Thyroid gland (tissue), 4 donors: ENCODE measurements at places on chromosomes 6 and 20. TPM values are rescaled to one million over a fixed set of nuclear protein-coding genes. Genes with fewer than 3 reads are reported as not detected.

DNA sequence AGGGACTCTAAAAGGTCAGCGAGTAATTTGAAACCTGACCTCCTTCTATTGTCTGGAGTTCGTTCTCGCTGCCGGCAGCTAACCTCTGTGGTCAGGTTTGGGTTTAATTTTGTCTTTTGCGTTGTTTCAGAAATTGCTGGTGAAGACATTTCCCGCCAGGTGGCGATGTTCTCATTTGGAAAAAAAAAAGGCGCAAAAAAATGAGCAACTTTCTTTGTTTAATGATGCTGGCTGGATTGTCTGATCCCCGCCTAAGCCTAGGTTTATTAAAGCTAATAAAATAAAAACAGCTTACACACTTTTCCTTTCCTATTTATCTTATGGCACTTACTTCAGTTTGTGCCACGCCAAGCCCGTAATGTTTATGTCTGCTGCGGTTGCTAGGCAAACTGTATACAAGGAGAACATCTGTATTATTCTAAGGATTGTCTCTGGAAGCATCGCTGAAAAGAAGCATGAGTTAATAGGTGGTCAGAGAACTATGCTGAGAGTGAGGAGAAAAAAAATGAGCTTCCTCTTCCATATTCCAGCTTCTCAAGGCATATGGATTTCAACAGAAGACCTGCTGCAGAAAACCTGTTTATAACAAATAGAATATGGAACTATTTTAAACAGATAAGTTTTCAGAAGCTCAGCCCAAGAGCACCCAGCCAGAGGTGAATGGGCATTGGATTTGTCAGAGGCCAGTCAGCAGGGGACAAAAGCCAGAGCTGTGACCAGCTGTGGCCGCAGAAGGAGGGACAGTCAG lies 205.7 kb downstream of the DOK5 start:
- DNase-seq: peak; percentile 4

- DNase-seq: no peak
These were observed 127.9 kb upstream of the ADGRF1 start for GRCh38 chr6:47169785-47170616.

Gene RPS10
- total RNA-seq: 2,078 TPM

Gene NFYA
- total RNA-seq: 40.3 TPM

GRCh38 chr6:46626228-46626909 lies 26.2 kb downstream of the CYP39A1 start:
- no peak for DNase-seq

DNA sequence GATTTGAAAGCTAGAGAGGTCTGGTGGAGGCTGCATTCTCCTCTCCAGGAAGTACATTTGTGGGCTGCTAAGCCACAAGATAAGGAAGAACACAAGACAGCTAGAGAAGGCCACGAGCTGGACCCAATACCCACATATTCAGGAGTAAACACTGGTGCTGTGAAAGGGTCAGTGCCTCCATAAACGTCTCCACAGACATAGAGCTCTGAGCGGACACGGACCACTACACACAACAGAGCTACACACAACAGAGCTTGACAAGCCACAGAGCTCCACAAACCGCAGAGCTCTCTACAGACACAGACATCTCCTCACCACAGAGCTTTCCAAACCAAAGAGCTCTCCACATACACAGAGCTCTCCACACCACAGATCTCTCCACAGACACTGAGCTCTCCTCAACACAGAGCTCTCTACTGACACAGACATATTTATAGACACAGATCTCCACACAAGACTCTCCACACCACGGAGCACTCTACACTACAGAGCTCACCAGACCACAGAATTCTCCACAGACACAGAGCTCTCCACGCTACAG lies 51.9 kb downstream of the ERMARD start:
- peak; percentile 20 for DNase-seq

Gene HMGCLL1
- total RNA-seq: 1.2 TPM

Gene AP5S1
- total RNA-seq: 46.3 TPM

DNA sequence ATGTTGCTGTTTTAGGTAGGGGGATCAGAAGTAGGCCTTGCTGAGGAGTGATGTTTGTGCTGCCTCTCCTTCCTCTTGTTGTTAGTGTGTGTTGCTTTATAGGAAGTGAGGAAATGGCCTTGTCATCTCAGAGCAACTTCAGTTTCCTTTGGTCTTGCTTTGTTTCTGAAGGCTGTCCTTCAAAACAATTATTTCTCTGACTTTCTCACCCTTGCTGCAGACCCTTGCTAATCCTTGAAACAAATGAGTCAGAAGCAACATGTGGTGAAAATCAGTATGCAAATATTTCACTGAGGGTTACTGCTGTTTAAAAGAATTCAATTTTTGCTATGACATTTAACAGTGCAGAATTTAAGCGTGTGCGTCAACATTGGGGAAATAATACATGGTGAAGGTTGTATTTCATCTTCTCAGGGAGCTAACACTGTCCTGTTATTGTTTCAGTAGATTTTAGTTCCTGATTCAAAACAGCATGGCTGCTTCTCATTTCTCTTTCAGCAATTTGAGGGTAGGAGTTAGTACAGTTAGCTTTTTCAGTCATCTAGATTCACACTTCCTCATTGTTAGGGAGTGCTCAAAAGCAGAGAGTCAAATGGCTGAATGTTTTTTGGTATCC lies 13.8 kb downstream of the RNF144B start:
- DNase-seq: no peak

Gene PKHD1
- 0.08 TPM for total RNA-seq

DNA sequence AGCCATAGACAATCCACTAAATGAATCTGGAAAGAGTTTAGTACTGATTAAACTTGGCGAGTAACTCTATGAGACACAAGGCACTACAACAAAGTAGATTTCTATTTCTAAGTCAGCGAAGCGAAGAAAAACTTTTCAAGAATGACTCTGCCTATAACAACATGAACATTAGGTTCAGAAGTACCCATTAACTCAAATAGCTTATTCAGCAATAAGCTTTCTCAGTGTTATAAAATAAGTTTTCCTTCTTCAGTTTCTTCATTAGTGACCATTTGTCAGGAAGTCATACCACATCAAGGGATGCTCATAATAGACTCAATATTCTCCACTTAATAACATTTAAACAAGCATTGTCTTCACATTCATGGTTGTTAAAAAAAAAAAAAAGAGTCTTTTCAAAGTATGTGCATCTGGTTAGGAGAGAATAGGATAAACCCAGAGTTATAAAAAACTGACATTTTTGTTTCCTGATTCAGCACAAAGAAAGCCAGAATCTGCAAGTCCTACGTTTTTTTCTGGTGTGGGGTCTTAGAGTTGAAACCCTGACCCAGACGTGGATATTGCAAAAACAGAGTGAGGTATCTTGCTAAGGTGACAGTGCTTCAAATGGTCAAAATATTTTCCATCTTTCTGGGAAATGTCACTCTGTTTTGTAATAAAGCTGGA lies 148.2 kb upstream of the PREP start:
- no peak for DNase-seq

Gene PGBD1
- total RNA-seq: 3.6 TPM

Gene ENPP4
- 16.2 TPM for total RNA-seq

DNA sequence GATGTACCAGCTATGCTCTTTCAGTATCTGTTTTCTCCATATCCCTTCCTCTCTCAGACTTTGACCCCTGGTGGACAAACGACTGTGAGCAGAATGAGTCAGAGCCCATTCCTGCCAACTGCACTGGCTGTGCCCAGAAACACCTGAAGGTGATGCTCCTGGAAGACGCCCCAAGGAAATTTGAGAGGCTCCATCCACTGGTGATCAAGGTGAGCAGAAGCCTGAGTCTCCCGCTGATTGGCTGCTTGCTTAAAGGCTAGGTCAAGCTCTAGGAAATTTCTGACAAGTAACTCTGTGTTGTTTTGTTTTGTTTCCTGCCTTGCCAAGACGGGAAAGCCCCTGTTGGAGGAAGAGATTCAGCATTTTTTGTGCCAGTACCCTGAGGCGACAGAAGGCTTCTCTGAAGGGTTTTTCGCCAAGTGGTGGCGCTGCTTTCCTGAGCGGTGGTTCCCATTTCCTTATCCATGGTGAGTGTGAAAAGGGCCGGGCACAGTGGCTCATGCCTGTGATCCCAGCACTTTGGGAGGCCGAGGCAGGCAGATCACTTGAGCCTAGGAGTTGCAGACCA lies 28.6 kb downstream of the C6orf89 start:
- DNase-seq: peak; percentile 91

GRCh38 chr20:6473197-6473596 lies 294.3 kb upstream of the BMP2 start:
- DNase-seq: no peak

DNA sequence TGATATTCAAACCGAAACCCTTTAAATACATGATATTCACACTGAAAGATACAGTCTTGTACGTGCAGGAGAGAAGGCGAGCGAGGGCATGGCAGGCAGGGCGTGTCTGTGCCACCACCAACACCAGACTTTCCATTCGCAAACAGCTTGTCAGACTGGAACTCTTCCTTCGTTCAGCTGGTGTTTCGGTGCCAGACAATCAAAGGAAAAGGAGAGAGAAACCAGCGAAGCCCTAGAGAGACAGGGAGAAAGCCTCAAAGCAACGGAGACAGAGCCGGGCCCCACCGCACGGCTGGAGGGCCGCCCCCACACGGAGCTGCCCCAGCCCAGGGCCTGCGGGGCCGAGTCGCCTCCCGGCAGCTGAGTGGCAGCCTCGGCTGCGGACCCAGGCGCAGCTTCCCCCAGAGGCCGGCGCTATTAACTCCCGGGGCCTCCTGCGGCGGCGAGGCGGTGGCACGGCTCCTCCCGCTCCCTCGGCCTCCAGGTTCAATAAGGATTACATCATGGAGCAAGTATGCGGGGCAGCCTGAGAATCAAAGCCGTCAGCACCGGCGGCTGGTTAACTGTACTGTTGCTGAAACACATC lies 32.1 kb upstream of the NR2E1 start:
- peak; percentile 69 for DNase-seq

- no peak for DNase-seq
These were observed 11.9 kb upstream of the CNR1 start for GRCh38 chr6:88177961-88178464.

DNA sequence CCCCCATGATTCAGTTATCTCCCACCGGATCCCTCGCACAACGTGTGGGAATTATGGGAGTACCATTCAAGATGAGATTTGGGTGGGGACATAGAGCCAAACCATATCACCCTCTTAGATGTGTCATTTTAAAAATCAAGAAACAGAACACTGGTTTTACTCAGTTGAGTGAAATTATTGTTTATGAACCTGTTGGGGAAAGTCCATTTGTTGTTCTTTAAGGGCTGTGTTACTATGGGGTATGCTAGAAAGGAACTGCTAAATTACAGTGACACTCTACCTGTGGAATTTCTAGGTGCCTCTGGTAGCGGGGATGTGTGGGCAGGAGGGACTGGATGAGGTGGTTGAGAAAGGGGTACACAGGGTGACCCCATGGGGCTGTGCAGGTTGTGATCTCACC lies 28.9 kb downstream of the STX11 start:
- DNase-seq: no peak

DNA sequence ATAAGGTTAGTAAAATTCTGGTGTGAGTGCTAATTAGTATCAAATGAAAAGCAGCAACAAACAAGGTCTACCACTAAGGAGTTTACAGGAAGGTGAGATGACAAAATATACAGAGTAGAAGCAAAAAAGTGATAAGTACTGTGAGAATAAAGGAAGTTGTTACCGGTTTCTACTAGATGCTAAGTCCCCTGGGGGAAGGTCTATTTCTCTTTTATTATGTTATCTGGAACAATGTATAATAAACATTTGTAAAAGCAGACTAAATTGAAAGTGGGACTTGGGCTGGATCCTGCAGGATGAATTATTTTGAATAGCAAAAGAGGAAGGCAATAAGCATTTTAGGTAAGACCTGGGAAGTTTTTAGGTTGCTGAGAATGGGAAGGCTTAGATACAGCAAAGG lies 158.7 kb upstream of the SLC22A16 start:
- no peak for DNase-seq

GRCh38 chr20:40869218-40870147 lies 159.1 kb upstream of the TOP1 start:
- no peak for DNase-seq

- peak; percentile 45 for DNase-seq
These were observed 177.0 kb downstream of the TTLL2 start for GRCh38 chr6:167501831-167502385.

DNA sequence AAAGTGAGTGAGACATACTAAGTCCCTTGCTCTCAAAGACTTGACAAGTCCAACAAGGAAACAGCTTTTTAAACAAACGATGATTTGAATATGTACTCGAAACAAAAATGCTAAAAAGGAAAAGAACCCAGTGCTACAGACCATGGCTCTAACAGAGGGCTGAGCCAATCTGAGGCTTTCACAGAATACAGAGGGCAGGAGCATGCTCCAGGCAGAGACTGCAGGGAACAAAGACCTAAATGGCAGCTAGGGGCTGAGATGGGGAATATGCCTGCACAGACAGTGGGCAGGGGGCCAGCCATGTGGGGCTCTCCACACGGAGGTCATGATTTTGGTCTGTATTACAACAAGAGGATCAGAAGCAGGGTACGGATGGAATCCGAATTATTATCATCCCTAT lies 31.1 kb upstream of the C6orf118 start:
- DNase-seq: no peak

DNA sequence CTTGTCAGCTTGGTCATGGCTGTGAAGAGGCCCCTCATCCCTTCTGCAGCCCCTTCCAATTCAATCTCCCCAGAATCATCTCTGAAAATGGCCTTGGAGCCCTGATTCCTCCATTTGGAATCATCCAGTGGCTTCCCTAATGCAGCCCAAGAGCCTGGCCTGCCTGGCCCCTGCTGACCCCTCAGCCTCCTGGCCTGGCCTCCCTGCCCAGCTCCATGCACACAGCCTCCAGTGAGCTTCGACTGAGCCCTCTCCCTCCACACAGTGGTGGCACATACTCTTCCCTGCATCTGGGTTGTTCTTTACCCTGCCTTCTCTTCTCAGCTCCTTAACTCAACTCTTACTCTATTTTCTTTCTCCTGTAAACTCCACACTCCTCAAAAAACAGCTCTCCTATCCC lies 120.9 kb downstream of the ANKRD60 start:
- DNase-seq: no peak

Gene CCN6
- not detected for total RNA-seq

DNA sequence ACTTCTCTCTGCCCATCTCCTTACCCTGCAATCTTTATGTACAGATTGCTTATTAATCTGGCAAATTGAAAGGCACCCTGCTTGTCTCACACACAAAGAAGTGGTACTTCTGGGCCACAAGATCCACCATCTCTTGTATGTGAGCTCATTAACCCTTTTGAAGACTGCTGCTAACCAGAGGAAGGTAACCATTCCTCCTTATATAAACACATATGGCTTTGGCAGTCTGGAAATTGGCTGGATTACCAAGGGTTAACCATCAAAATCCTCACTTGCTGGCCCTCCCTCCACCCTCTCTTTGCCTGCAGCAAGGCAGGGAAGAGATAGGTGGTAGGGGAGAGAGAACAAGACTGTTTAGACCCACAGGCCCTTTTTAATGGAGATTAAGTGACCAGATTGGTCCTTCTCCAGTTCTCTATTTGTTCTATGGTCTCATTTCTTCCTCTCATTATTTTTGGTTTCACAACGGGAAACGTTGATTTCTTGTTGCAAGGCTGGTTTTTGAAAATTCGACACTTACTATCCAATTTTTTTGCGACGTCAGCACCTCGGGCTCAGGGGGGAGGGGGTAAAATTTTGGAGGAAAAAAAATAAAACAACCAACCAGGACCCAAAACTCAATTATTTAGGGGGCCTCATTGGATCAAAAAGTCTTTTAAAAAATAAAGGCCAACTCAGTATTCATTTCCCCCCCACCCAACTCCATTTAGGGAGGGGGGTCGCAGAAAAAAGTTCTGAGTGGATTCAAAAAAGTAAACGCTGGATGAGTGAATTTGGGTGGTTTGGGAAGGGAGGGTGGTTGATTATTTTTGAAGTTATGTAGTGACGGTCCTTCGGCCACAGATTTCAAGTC lies 859 bp downstream of the PPP1R10 start:
- DNase-seq: no peak

Gene EYS
- not detected for total RNA-seq

Gene CALHM5
- 0.59 TPM for total RNA-seq
